RWPE1 (cell line): ENCODE measurements at places on chromosomes 16 and 17.

- DNase-seq = no peak
Measured at GRCh38 chr16:56264609-56264972, 73.3 kb downstream of the GNAO1 start.

DNA sequence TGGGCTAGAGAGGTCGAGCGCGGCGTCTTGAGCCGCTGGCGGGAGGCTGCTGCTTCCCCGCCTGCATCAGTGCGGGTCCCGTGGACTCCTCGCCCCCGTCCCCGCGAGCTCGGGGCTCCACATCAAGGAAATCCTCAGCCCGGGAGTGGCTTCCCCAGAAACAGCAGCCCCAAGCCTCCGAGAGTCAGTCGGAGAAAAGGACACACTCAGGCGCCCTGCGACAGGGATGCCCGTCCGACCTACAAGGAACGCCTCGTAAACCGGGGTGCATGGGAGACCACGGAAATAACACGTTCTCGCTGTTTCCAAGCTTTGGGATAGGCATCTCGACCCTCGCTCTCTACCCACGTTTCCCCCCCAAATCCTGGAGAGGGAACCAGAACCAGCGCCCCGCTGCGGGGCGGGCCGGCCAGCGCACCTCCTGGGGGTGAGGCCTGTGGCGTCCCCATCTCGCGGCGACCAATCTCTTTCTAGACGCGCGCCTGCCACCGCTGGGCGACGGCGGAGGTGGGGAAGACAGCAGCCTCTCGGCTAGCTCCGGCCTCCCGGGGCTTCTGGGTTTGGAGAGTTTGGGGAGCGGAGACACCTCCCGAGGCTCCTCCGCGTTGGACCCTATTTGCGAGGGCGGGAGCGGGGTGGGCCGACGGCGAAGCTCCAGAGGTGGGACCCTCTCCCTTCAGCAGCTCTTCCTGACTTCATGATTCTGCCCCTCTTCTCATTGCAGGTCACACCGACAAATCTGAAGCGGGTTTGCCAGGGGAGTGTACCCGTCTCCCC, 759 bp upstream of the TP53I13 start:
- DNase-seq = peak; percentile 51

- DNase-seq = peak; percentile 68
Measured at GRCh38 chr17:75238684-75239191, 22.7 kb downstream of the GGA3 start.

DNA sequence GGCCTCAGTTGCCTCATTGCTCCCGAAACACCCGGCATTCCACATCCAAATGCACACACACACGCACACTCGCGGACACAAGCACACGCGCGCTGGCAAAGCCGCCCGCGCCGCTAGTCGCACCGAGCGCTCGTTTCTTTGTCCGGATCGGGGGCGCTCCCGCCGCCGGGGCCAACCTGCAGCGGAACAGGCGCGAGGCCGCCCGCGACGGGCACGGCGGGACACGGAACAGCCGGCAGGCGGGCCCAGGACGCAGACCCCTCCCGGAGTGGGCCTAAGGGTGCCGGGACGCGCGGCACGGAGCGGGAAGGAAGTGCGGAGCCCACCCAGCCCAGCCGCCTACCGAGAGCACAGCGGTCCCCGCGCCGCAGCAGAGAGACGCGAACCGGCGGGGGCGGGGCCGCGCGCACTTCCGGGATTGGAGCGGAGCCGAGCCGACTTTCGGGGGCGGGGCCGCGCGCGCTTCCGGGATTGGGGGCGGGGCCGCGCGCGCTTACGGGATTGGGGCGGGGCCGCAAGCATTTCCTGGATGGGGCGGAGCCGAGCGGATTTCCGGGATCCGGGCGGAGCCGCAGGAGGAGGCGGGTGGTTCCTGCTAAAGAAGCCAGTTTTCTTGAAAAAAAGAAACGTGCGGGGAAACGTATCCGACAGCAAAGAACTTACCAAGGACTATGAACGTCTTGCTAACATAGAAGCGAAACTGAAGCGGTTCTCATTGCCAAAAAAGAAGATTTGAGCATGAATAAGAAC, at the start of gene CYBC1:
Gene CYBC1 (minus strand): TSS at position 396 of the 750 bp plus-strand sequence. CDS start 1,498 bp downstream, outside the sequence.
- peak; percentile 88 for DNase-seq

DNA sequence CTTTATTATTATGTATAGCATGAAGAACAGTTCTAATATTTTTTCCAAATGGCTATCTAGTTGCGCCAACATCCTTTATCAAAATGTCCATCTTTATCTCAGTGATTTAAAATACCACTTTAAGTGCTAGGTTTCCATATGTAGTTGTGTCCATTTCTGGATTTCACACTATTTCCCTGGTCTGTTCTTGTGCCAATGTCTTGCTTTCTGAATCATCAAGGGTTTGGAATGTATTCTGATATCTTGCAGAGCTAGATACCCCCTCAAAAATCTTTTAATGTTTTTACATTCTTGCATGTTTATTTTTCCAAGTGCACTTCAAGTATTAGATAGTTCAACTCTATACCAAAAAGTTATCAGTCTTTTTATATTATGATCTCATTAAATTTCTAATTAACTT, 14.3 kb downstream of the MBTD1 start:
- no peak for DNase-seq

DNA sequence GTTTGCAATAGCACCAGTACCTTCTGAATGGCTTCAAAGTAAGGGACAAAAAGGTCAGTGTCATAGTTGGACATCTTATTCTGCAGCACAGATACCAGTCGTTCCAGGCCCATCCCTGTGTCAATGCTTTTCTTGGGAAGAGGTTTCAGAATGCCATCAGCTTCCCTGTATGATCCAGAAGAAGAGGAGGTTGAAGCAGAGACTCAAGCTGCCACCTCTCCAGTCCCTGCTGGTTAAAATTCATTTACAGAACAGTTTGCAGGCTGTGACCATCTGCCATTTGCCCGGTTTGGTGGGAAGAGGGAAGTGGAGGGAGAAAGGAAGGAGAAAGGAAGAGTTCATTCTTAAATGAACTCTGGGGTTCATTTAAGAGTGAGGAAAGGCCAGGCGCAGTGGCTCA, 18.4 kb upstream of the EXOSC6 start:
- DNase-seq = no peak

DNA sequence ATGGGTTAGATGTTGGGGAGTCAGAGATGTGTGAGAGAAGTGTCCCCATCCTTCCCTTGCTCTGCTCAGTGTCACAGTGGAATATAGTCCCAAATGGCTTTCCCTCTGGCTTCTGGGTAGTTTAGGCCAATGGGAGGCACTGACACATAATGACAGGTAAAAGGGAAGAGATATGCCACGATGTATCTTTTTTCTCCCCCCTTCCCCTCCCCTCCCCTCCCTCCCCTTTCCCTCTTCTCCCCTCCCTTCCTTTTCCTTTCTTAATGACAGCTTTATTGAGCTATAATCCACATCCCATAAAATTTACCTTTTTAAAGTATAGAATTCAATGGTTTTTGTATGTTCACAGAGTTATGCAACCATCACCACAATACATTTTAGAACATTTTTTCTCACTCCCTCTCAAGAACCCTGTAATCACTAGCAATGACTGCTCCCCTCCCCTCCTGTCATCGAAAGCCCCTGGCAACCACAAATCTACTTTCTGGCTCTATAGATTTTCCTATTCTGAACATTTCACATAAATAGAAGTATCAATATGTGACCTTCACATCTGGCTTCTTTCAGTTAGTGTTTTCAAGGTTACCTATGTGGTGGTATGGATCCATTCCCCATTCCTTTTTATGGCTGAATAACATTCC, 617 bp upstream of the CCR7 start:
- DNase-seq = no peak

DNA sequence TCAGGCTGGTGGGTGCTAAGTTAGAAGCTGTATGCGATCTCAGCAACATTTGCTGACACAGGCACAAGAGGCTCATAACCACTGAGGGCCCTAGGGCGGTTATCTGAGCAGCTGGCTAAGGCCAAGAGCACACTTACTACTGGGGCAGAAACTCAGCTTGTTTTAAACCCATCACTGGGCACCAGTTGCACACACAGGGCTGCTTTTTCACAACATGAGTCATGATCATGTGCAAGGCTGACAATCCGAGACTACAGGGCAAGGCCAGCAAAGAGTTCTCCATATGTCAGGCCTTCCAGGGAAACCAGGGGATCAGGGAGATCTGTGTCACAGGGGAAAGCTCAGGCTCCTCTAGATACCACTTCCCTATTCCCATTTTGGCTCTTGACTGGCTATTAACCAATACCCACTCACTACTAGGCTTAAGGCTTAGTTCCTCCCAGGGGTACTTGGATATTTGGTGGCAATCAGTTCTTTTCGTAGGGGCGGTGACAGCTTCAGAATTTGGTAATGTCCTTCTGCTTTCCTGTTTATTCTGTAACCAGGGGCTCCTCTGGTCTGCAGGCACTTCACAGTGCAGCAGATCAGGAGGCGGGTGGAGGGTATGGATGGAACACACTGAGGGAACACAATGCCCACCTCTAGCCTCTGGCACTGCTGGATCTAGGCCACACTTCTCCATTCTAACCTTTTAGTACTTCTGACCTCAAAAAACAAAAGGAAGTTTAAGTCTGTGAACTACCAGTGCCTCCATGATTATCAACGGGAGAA, 44.9 kb upstream of the ERN1 start:
- no peak for DNase-seq

DNA sequence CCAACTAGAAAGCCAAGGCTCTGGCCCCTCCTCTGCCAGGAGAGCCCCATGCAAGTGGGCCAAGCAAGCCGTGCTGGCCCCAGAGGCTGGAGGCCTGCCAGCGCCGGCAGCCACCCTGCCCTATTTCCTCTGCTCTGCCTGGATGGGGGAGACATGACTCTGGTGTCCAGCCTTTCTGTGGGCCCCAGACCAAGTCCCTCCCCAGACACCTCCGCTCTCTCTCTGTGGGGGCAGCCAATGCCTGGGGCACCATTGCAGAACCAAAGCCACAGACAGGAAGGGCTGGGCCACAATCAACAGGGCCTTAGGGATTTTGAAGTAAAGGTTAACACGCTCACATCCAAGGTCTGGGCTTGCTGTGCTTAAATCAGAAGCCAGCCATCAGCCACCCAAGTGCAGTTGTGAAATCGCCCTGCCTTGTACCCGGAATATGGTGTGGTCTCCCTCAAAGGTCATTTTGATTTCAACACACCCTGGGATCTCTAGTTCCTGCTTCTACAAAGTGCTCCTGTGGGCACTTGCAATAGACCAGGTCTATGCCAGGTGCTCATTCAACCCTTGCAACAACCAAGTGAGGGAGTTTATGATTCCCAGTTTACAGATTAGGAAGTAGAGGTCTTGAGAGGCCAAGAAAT, 63.5 kb upstream of the TEX2 start:
- peak; percentile 24 for DNase-seq

DNA sequence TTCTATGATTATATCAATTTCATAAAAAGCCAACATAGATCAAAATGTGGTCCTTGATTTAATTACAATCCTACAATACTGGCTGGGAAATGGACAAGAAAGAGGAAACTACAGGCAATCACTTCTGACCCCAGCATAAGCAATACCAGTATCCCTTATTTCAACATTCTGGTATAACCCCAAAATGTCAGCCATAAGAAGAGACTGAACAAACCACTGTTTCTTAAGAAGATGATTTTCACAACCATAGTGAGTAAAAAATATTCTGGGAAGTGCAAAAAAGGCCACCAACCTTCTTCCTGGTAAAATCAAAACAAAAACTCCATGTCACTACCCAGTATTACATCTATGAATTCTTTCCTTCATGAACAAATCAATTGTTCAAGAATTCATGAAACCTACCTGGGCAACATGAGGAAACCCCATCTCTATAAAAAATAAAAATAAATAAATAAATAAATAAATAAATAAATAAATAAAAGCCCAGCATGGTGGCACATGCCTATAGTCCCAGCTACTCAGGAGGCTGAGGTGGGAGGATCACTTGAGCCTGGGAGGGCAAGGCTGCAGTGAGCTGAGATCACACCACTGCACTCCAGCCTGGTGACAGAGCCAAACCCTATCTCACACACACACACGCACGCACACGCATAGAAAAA, 7.5 kb downstream of the N4BP1 start:
- no peak for DNase-seq
